ENCODE measurements at places on chromosomes 4 and X.

DNA sequence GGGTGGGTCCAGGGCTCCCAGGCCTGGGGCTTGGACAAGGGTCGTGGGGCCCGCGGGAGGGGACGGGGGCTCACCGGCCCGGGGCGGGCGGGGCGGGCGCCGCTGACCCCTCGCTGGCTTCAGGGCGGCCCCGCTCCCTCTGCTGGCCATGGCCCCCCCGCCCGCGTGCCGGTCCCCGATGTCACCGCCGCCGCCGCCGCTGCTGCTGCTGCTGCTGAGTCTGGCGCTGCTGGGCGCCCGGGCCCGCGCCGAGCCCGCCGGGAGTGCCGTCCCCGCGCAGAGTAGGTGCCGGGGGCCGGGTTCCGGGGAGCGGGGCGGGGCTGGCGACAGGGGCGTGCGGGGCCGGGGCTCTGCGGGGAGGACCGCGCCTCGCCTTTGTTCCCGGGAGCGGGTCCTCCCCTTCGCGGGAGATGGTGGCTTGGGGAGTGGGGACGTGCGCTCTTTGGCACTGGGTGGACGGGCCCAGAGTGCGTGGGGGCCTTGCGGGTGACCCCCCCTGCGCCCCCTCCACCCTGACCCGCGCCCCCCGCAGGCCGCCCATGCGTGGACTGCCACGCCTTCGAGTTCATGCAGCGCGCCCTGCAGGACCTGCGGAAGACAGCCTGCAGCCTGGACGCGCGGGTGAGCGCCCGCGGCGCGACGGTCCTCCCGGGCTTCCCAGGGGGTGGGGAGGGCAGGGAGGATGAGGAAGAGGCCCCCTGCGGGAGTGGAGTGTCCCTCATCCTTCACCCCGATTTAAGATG lies 16.8 kb upstream of the NAT8L start:
- H3K4me3 ChIP-seq: peak overlapping the region; percentile 76
- peaks cover 21% of the 10 kb centered on the region for H3K27me3 ChIP-seq
- peaks cover 4% of the 10 kb centered on the region for H3K4me1 ChIP-seq
- peaks cover 1% of the 10 kb centered on the region for H3K36me3 ChIP-seq
- DNase-seq: peak; percentile 37

DNA sequence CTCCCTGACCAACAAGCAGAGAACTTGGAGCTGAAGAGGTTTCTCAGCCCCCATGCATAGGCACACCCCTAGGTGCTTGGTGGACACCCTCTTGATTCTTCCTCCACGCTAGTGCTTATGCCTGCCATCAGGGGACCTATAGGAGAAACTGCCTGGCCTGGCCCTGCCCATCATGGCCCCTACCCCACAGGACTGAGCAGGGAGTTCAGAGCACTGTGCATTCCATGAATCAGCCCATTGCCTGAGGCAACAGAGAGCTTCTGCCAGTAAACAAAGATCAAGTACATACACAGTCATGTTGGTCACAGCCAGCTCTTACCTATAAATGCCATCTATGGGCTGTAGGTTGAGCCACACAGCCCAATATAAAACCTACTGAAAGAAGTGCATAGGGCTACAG lies 99.1 kb upstream of the EDNRA start:
- no peak for DNase-seq
- no peaks in the 10 kb centered on the region for H3K27me3 ChIP-seq
- H3K27ac ChIP-seq: no peak overlapping the region
- H3K4me3 ChIP-seq: no peak overlapping the region

DNA sequence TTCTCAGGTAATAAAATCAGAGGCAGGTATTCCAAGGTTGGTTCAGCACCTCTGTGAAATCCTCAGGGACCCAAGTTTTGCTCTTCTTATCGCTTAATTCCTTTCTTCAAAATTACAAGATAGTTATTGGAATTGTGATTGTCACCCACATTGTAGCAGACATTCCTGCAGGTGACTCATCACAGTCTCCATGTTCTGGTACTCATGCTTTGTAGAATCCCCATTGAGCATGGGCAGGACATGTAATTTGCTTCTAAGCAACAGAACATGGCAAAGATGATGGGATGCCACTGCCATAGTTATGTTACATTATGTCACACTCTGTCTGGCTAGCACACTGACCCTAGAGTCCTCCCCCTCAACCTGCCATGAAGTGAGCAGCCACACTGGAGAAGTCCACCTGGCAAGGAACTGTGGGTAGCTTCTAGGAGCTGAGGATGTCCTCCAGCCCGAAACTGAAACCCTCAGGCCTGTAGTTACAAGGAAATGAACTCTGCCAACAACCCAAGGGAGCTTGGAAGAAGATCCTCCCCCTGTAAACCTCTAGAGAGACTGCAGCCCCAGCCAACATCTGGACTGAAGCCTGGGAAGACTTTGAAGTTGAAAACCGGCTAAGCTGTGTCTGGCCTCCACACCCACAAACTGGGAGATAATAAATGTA lies 58.3 kb upstream of the GUCY1A1 start:
- H3K4me1 ChIP-seq: no peaks in the 10 kb centered on the region
- no peak overlapping the region for H3K27ac ChIP-seq

GRCh38 chrX:71665747-71666146 lies 1.6 kb upstream of the LOC101059915 start:
- no peaks in the 10 kb centered on the region for H3K27me3 ChIP-seq
- no peak overlapping the region for H3K4me3 ChIP-seq
- no peaks in the 10 kb centered on the region for H3K36me3 ChIP-seq
- peaks cover 25% of the 10 kb centered on the region for H3K4me1 ChIP-seq
- H3K27ac ChIP-seq: no peak overlapping the region

DNA sequence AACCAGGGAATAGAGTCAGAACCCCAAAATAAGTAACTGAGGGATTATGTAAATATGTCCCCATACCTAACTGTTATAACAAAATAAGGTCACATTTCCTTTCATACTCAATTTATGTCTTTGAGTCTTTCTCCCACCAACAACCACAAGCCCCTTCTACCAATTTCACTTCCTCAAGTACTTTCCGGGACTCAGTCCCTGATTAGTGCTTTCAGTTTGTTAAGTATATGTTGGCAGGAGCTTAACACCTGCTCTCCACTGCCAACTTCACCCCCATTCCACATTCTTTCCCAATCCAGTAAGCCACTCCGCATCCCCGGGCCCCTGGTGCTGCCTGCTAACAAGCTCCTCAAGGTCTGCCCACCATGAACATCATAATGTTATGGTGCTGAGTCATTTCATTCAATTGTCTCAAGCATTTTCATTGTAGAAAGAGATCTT lies 71.3 kb upstream of the SPRY1 start:
- no peaks in the 10 kb centered on the region for H3K4me1 ChIP-seq
- H3K27ac ChIP-seq: no peak overlapping the region
- no peaks in the 10 kb centered on the region for H3K36me3 ChIP-seq
- no peak overlapping the region for H3K4me3 ChIP-seq

All from activated CD4-positive, alpha-beta T cell treated with anti-CD3 and anti-CD28 coated beads, Interleukin-2, amount 10 ng/mL, durations not matched to agents 7 days and 5 days (primary cell).